Activated CD4-positive, alpha-beta T cell treated with anti-CD3 and anti-CD28 coated beads, Interleukin-2, Interleukin-4, amounts not matched to agents 100 ng/mL and 50 ng/mL, durations not matched to agents 16 hours and 8 hours (primary cell): ENCODE measurements at places on chromosomes 3 and 15.

- DNase-seq = no peak
Observed at GRCh38 chr3:156760333-156760732, 65.8 kb upstream of the LEKR1 start.

GRCh38 chr15:41928100-41928499 is 34.2 kb upstream of the SPTBN5 start:
- no peak for DNase-seq

DNA sequence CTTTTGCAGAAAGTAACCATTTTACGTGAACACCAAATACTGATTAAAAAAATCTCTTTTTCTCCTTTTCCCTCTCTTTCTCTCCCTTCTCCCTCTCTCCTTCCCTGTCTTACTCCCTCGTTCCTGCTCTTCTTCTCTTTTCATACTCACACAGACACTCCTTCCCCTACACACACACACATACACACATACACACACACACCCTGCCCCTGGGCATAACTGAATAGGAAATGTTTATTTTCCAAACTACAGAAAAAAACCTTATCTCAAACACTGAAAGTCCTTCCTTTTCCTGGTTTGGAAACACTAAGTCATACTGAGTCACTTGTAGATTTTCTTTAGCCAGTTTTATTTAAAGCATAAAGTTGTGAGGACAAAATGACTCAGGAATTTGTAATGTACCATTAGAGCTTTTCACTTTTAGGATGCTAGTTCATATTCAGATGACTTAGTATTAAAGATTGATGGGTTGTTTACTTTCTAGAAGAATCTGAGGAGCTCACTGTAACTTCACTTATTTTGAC is 62.4 kb downstream of the MBNL1 start:
- no peak for DNase-seq

- DNase-seq = no peak
Observed at GRCh38 chr15:52220251-52220650, 29.1 kb upstream of the GNB5 start.

DNA sequence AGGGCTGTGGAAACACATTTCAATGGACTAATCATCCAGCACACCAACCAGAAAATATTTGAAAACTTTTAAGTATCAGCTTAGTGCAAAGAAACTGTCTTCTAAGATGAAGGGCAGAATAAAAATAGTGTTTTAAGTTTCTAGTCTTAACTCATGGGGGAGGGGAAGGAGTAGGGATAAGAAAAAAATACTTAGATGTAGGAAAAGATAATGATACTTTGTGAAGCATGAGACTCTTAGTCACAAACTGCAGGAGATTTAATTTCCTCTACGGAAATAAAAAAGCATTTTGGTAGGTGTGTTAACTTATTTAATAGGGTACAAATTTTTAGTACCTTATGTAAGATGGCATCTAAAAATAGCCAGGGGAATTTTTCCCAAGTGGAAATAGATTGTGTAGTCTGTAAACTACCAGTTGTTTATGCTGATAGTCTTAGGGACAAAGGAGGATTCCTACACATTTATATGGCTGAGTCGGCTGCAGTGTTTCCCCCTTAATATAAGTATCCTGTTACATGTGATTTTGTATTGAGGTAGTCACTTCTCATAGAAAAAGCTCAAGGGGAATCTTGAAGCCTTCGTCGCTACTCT is 78.2 kb upstream of the GBE1 start:
- no peak for DNase-seq

- DNase-seq = no peak
Observed at GRCh38 chr15:92928225-92928750, 28.2 kb downstream of the CHD2 start.

DNA sequence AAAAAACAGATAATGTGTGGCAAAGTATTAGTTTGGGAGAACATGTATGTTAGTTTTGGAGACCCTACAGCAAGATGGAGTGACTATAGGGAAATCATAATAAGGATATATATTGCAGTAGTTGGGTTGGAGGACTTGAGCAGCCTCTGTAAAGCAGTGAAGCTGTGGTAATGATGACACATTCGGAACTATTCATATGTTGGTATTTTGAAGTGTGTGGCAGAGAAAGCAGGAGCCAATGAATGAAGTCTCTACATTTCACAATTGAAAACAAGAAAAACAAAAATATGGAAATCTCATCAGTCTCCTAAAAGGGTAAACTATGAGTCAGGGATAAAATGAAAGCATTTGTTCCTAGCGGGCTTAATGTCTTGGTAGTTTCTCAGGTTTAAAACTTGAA is 645.9 kb downstream of the OTOL1 start:
- DNase-seq = no peak

- no peak for DNase-seq
Observed at GRCh38 chr3:58627570-58627885, 39.0 kb downstream of the FAM3D start.

DNA sequence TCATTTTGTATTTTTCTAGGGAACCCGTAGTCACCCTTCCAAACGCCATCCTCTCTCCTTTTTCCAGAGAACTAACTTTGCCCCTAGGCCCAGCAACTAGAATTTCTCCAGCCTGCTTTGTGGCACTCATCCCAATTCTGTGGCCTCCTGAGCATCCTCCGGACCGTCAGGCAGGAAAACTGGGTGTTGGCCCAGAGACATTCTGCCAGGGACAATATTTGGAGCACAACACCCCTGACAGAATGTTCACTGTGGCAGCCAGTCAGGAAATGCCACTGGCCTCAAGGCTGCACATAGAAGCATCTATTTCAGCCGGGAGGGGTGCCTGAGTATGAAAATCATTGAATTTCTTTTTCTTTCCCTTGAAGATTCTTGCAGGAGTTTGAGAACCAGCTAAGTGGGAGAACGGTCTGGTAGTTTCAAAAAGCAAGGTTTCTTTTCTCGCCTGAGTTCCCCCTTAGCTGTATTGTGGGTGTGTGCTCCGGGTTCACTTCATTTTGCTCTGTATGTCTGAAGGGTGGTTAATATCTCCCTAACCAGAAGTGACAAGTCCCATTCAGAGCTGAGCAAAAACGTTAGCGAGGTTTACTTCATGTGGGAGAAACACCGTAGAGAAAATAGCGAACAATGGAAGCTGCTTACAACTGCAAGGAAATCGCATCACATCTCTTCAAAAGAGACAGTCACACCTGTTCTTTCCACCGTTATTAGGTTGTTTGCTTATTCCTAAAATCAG is 108.1 kb upstream of the TPM1 start:
- no peak for DNase-seq

DNA sequence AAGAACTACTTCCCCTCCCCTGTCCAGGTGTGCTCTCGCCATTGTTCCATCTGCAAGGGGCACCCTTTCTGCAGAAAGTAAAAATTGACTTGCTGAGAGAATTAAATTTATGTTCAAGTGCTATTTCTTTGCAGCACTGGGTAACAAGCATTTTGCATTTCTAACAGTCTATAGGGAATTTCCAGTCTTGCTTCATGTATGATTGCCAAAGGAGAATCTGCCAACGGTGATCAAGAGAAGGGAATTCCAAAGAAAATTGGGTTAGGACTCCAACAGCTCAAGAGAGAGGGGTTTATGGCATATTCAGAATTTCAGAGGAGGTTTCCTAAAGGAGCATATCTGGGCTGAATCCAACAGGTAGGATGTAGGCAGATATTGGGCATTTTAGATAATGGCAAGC is 136.7 kb upstream of the WNT5A start:
- no peak for DNase-seq

GRCh38 chr15:68511073-68511991 is 67.5 kb upstream of the CORO2B start:
- no peak for DNase-seq

- DNase-seq = no peak
Observed at GRCh38 chr15:65655026-65655425, 33.3 kb downstream of the SLC24A1 start.

DNA sequence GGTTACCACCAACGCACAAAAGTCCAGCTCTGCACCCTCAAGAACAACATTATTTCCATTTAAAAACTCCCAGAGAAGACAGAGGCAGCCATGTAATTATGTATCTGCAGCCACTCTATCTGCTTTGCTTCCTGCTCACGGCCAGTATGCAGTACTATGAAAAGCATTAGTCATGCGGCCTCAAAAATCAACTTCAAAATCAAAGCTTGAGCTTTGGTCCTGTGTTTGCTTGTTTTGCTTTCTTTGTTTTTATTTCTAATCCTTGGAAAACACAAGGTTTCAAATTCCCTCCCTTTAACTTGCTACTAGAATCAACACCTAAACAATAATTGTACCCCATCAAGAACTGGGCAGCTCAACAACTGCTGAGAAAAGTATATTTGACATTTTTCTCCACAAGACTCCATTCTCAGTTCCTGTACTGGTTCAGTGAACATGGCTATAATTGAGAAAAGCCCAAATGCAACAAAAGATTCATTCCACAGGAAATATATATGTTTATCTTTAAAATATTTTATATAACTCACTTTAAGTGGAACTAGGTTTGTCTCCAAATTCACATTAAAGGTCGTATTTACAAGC is 37.6 kb downstream of the GBE1 start:
- DNase-seq = no peak

- DNase-seq = no peak
Observed at GRCh38 chr3:107958146-107958545, 132.7 kb downstream of the CD47 start.

GRCh38 chr15:38308797-38309196 is 56.2 kb downstream of the SPRED1 start:
- peak; percentile 47 for DNase-seq

GRCh38 chr15:48006031-48006511 is 114.7 kb upstream of the SLC24A5 start:
- no peak for DNase-seq

- DNase-seq = no peak
Observed at GRCh38 chr3:17500618-17501017, 241.8 kb downstream of the TBC1D5 start.

DNA sequence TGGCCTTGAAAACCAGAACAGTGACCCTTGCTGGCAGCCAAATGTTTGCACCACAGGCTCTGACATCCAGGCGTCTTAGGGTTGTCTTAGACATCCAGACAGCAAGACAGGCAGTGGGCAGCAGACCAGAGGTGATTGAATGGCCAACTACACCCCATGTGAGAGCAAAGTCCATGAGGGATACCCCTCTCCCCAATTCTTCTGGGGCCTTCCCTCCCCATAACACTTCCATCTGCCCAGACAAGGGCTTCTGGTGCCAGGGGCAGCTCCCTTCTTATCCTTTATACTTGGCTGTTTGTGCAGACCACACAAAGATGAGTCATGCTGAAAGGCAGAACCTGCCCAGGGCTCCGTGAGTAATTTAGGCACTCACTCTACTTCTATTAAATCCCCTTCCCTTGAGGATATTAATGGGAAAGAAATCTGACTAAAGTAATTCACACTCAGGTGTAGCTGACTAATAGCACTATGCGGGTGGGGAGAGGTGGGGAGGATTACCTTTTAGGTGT is 257.9 kb downstream of the UACA start:
- DNase-seq = peak; percentile 50

- no peak for DNase-seq
Observed at GRCh38 chr3:25306066-25306465, 122.0 kb upstream of the RARB start.

DNA sequence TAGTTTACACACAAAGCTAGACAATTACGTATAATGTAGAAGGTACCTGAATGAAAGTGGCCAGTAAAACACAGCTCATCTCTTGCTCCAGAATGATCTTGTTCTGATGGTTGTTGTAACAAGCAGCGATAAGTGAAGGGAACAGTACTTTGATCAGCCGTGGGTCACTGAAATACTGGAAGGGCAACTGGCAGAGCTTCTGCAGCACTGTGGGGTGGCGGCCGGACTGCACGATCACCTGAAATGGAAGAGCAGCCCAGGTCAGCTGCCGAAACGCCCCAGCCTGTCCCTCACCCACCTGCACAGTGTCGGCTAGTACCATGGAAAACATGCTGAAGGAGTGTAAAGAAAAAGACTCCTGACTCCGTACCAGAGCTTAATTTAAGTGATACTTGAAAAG is 17.3 kb downstream of the ISL2 start:
- no peak for DNase-seq

DNA sequence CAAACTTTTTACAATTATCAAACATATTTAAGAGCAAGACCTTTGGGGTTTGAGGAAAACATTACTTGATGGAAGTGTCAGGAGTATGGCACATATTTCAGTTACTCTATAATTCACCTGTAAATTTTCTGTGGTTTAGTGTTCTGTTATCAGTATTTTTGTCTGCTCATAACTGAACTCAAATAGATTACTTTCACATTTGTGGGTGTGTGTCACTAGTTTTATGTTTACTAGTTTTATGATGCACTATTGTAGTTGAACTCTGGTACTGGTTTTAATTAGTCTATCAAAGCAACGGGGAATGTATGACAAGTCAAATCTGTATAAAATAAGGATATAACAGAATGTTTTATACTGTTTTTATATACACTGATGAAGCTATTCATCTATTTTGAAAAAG is 27.2 kb downstream of the OXSM start:
- peak; percentile 24 for DNase-seq

- no peak for DNase-seq
Observed at GRCh38 chr15:62753518-62754221, 288.9 kb upstream of the TPM1 start.

- DNase-seq = peak; percentile 50
Observed at GRCh38 chr15:62344806-62345539, 179.9 kb upstream of the C2CD4B start.

GRCh38 chr15:67701669-67702068 is 123.6 kb upstream of the SKOR1 start:
- no peak for DNase-seq

GRCh38 chr3:101963902-101964362 is 114.6 kb downstream of the NFKBIZ start:
- DNase-seq = peak; percentile 31

GRCh38 chr3:23817508-23818223 is 11.9 kb downstream of the UBE2E1 start:
- DNase-seq = no peak

GRCh38 chr3:5294356-5294755 is 106.8 kb downstream of the EDEM1 start:
- no peak for DNase-seq

DNA sequence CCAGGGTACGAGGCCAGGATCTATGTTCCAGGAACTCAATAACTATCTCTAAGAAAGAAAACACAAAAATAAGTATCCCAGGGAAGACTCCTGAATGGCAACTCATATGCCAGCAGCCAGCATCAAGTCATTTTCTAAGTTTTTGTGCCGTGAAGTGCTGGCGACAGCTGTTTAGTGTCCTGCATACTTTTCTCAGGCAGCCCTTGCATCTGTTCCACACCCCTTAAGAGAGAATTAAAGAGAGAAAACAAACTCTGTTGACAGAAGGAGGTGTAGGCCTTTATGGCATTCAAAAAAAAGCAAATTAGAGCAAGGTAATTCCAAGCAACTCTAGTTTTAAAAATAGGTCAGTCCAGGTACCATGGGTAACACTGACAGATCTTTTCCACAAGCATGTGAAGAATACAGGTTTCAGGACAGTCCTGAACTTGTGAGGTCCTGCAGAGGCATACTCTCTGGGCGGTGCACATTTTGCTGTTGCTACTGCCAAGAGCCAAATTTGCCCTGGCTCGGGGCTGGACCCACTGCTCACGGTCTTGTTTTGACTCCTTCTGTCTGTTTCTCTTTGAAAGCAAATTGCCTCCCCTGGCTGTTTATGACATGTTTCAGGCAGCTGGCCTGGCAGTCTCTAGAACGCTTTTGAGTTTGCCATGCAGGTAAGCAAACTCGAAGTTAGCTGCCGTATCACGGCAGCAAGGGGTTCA is 252.1 kb upstream of the ADAMTS9 start:
- no peak for DNase-seq
